ENCODE measurements at places on chromosomes 5 and 9.

DNA sequence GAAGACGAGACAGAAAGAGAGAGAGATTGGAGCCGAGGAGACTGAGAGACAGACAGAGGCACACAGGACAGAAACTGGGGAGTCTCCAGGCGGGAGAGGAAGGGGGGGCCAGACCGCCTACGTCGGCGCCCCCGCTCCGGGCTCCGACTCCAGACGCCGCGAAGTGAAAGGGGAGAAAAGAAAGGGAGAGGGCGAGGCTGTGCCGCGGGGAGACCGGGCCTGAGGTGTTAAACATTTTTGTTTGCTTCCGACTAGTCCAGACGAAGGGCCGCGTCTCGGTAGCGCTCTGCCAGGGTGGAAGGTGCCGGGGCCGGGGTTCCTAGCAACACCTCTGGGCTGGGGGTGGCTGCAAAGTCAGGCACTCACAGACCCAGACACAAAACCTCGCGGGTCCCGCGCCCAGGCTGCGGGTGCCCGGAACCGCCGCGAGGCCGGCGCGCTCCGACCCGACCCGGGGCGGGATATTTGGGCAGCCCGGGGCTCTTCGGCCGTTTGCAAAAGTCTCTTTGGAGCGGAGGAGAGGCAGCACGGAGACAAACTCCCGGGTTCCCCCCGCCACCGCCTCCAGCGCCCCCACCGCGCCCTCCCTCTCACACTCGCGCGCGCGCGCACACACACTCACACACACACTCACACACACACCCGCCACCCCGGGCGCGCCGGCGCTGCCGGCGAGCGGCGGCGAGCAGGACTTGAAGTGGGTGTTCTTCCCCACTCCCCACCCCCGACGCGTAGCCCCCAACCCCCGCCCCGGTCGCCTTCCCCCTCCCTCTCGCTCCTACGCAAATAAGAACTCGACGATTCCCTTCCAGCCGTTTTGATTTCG lies 626 bp upstream of the FST start:
- DNase-seq, result peak; percentile 74

GRCh38 chr9:87071473-87071872 lies 124.2 kb upstream of the GAS1 start:
- peak; percentile 92 for DNase-seq

DNA sequence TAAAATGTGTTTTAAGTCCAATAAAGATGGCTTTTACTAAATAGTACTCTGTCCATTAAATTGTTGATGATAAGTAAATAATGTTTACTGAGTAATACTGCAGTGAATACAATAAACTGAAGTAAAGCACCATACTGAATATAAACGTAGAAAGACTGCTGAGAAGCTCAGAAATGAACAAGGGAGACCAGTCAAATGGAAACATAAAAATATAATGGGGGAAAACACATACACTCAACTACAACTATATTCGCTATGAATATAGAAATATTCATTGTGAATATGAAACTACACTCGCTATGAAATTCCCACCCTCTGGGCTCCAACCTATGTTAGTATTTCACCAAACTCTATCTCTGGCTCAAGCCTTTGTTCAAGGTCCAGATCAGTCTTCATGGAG lies 41.9 kb upstream of the UBQLN1 start:
- no peak for DNase-seq

DNA sequence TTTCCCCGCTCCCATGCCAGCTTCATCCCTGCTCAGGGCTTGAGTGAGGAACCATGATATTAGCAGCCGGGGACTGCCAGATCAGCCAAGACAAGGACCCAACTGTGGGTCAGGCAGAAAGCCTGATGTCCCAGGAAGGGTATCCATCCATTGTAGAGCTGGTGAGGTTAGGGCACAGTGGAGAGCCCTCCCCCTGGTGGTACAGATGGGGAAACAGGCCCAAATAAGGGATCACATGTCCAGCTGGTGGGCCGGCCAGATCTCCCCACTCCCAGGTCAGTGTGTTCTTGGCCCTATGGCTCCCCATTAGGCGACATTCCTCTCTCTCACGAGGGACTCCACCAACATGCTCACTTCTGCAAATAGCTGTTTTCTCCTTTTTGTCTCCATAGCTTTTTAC lies 9.0 kb downstream of the CDX1 start:
- DNase-seq, result peak; percentile 32

DNA sequence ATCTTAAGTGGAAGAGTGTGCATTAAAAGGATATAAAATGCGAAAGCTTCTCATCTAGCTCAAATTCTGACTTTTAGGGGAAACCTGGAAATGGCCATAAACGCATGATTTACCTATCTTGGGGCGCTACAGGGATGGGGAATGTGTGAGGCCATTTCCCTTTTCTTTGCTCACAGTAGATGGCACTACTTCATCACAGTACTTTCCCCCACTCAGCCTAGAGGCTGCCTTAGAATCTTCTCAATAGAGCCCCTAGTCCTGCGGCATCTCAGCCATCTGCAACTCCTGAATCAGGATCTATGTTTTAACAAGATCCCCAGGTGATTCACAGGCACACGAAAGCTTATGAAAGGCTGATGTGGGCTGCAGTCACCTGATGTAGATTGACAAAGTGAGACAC lies 110.8 kb downstream of the LHFPL2 start:
- DNase-seq, result peak; percentile 93

- peak; percentile 78 for DNase-seq
These were observed 24.9 kb upstream of the SMU1 start for GRCh38 chr9:33101104-33101951.

DNA sequence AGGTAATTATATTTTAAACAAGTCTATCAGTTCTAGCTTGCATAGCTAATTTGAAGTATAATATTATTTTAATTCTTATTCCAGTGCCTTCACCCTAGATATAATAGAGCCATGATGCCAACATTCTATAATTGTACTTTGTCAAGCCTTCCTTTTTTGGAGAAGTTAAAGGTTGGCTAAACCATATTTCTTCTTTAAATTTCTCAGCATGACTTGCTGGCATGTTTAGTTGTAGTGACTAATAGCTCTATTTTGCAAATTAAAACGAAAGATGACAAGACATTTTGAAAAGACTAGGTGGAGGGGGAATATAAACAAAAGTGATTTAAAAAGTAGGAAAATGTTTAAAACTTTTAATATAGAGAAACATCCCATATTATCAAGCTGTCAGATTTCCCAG lies 400.7 kb downstream of the PSAT1 start:
- no peak for DNase-seq

GRCh38 chr5:54909911-54910870 lies 75.2 kb downstream of the ESM1 start:
- DNase-seq, result no peak

DNA sequence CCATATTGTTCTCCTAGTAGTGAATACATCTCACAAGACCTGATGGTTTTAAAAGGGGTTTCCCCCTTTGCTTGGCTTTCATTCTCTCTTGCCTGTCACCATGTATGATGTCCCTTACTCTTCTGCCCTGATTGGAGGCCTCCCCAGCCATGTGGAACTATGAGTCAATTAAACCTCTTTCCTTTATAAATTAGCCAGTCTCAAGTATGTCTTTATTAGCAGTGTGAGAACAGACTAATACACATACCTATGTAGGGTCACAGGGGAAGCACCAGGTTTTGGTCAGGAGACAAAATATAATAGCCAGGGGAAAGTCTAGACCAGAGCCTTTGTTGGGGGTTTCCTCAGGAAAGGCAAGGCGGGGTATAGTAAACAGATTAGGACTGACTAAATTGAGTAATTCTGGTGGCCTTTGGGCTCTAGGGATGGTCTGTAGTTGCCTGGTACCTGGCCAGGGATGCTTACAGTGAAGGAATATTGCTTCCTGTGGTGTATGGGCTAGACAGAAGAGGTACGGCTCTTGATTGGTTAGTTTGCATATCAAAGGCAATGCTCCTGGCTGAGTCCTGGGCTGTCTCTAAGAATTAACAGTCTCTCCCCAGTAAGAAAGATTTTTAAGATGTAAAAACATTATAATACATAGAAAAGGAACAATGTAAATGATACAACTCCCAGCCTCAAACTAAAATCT lies 254.5 kb downstream of the ELAVL2 start:
- DNase-seq, result no peak

- DNase-seq, result no peak
These were observed 77.8 kb downstream of the CDH10 start for GRCh38 chr5:24566933-24567332.

DNA sequence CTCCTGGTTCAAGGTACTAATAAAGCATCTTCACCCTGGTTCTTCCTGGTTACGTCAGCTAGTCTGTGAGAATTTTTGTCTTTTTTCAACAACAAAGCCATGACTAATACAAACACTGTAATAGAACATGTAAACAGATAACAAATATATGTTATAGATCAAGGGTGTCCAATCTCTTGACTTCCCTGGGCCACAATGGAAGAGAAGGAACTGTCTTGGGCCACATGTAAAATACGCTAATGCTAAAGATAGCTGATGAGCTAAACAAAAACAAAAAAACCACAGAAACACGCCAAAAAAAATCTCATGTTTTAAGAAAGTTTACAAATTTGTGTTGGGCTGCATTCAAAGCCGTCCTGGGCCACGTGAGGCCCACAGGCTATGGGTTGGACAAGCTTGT lies 124.5 kb upstream of the GNA14 start:
- DNase-seq, result no peak

DNA sequence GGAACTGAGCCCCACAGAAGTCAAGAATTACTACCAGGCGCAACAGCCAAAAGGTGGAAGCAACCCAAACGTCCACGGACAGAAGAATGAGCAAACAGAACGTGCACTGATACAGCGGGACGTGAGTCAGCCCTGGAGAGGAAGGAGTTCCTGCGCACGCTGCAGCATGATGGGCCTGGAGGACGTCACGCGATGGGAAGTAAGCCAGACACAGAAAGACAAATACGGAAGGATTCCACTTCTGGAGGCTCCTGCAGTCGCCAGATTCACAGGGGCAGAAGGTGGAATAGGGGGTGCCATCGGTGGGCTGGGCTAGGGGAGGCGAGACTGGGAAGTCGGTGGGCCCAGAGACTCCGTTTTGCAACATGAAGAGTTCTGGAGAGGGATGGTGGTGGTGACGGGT lies 80.3 kb upstream of the PHYKPL start:
- DNase-seq, result no peak

- no peak for DNase-seq
These were observed 1713.0 kb upstream of the CDH9 start for GRCh38 chr5:28751396-28751795.

- DNase-seq, result no peak
These were observed 368.2 kb upstream of the PDE4D start for GRCh38 chr5:60261732-60262131.

DNA sequence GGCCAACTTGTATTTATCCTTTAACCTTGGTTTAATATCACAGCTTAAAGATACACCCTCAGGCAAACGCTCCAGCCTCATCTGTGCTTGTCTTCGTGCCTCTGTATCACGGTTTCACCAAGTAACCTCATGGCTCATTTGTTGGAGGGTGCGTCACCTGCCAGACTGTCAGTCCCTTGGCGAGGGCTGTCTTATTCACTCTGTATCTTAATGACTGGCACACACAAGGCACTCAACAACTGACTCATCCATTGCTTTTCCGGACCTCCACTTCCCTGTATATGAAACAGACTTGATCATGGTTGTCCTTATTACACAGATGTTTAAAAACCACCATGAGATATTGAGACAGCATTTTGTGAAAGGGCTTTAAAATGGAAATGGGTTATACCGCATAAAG lies 28.0 kb downstream of the LCP2 start:
- DNase-seq, result peak; percentile 64

DNA sequence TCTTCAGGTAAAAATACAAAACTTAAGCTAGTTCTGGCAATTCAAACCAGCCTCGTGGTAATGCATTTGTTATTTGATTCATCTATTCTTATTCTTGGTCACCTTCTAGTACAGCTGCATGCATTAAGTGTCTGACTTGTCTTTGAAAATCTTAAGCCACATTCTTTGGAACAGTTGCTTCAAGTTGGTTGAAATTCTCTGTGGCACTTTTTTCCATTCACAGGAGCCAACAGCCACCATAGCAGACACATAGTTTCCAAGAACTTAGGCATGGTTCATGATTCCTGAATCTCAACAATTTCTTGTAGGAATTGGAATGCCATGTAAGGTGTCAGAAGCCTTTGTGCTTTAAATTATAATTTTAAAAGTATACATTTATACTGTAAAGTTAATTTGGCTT lies 47.4 kb upstream of the MEF2C start:
- no peak for DNase-seq

GRCh38 chr5:142736247-142736632 lies 33.9 kb upstream of the ARHGAP26 start:
- DNase-seq, result no peak

GRCh38 chr9:23254404-23255184 lies 571.4 kb downstream of the ELAVL2 start:
- DNase-seq, result no peak

- no peak for DNase-seq
These were observed 111.5 kb downstream of the CDC42SE2 start for GRCh38 chr5:131375351-131375750.

GRCh38 chr5:78754655-78755054 lies 106.1 kb upstream of the LHFPL2 start:
- DNase-seq, result no peak

- peak; percentile 85 for DNase-seq
These were observed 21.7 kb downstream of the FAT2 start for GRCh38 chr5:151569132-151570046.

DNA sequence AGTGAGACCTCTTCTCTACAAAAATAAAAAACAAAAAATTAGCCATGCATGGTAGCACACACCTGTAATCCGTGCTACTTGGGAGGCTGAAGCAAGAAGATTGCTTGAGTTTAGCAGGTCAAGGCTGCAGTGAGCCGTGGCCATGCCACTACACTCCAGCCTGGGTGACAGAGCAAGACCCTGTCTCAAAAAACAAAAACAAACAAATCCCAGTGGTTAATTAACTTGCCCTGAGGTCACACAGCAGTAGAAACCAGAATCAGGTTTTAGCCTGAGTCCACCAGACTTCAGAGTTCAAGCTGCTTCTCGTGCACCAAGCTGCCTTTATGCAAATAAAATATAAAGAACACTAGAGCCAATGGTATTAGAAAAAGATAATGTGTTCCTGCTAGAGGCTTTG lies 169.7 kb downstream of the GOLPH3 start:
- DNase-seq, result no peak

DNA sequence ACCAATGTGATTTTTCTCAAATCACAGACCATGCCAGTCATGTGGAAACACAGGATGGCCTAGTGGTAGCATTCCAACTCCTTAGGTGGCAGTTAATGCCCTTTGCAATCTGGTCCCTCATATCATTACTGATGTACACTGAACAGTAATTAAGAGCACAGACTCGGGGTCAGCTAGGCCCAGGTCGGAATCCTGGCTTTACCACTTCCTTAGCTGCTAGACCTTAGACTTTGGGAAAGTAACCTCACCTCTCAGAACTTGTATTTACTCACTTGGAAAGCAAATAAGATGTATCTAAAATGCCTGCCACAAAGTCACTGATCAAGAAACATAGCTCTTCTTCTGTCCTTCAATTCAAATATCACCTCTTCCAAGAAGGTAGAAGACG lies 112.8 kb downstream of the MAPKAP1 start:
- no peak for DNase-seq

DNA sequence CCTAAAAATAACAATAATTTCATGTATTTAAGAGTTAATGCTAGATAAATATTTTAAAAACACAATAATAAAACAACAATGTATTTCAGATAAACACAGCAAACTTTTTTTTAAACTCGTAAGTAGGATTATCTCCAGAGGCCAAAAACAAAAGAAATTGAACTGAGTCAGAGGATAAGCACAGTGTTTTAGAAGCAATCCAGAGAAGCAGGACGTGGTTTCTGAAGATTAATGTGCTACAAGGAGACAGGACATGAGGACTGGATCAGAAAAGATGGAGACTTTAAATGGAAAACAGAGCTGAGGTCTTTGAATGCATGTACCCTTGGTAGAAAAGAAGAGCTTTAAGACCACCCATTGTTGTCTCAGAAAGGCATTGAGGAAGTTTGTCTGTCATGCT lies 491.2 kb upstream of the TLE4 start:
- no peak for DNase-seq

Data from epithelial cell of esophagus (primary cell).